NCI-H2081 (cell line): ENCODE measurements at places on chromosomes 7 and 10.

DNA sequence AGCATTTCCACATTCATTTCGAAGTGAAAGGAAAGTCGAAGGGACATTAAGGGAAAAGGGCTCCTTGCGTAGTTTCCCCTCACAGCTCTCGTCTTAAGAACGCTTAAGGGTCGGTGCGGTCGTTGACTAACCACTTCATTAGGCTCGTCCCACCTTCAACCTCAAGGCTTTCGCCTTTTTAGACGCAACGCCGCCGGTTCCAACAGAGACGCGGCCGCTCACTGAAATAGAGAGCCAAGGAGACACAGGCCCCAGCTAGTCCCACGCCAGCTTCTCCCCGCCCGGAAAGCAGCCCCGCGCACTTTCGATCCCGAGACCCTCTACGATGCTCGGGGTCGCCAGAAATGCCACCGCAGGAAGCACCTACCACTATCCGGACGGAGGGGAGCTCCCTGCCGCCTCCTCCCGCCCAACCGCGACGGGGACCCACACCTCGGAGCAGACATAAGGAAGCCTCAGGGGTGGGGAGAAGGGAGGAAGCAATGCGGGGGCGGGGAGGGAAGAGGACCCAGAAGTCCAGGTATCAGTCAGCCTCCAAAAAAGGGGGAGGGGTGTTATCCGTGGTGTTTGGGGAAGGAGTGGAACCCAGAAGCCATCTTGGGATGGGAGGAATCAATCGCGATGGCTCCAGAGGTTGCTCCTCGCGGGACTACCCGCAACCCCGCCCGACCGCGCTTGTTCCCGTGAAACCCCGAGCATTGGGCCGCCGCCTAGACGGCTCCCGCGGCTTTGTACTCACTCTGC is 559 bp downstream of the TRA2A start:
- DNase-seq, result peak; percentile 67

DNA sequence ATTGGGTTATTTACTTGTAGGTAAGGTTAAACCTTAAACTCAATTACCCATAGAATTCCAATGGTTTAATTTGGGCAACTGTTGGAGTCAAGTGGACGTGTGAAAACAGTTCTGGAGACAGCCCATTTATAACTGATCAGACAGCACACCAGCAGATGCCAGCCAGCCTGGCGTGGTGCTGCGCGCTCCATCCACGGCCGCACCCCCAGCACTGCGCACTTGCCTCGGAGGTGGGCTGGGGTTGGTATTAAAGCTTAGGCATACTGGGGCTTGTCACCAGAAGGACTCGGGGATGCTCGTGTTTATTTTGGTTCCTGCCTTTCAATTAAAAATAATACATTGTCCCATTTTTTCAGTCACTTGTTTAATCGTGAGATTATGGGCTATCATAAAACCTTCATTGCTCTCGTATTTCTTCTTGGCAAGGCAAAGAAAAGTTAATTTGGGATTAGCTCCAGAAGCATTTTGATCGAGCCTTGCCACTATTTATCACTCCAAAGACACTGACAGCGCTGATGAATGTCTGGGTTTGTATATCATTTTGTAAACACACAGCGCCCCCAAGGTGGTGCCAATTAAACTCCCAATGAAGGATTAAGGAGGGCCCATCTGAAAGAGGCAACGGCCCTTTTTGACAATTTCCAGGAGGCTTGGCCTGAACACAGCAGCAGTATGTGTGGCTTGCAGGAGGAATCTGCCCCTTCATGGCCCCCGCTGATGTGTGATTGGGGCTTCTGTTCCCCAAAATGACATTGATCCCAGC is 204.5 kb upstream of the CXCL12 start:
- no peak for DNase-seq

DNA sequence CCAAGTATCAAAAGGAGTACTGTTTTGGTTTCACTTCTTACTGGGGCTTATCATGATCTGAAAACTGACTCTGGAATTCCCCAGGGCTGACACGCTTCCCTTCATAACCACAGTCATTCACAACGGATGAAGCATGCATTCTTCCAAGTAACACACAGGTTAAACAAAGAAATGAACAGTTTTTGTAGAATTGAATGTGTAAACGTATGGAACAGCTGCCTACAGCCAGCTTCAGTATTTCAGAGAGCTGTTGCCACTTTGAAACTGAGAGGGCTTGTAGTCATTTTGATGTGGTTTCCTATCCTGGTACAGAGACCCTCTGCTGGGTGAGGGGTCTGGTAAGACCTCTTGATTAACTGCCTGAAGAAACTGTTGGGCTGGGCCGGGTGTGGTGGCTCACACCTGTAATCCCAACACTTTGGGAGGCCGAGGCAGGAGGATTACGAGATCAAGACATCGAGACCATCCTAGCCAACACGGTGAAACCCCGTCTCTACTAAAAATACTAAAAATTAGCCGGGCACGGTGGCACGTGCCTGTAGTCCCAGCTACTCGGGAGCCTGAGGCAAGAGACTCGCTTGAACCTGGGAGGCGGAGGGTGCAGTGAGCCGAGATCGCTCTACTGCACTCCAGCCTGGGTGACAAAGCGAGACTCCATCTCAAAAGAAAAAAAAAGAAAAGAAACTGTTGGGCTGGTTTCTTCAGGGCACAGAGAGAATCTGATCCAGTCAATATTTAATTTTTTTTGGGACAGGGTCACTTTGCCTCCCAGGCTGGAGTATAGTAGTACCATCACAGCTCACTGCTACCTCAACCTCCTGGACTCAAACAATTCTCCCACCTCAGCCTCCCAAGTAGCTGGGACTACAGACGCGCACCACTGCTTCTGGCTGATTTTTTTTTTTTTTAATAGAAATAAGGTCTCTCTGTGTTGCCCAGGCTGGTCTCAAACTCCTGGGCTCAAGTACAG is 4.7 kb downstream of the NFE2L3 start:
- no peak for DNase-seq

DNA sequence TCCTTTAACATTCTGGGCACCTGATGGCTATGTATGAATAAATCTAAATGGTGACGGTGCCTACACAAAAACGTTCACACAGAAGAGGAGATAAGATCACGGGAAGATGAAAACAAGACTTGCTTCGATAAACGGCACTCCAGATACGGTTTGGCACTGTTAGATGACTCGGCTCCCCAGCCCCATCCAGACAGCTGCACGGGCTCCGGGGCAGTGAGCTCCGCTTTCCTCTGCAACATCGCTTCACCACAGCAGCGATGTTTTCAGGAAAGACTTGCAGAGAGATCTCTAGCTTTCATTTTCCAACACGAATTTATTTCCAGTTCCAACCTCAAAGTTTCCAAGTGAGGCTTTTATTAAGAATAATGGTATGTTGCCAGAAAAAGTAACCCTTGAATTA is 132.1 kb downstream of the KLF6 start:
- DNase-seq, result no peak

- DNase-seq, result no peak
These were observed 857 bp downstream of the CPXM2 start for GRCh38 chr10:123890756-123891143.
